ENCODE measurements at places on chromosomes 6 and 20.

GRCh38 chr20:24573557-24573956, 104.1 kb downstream of the SYNDIG1 start:
- DNase-seq: no peak

DNA sequence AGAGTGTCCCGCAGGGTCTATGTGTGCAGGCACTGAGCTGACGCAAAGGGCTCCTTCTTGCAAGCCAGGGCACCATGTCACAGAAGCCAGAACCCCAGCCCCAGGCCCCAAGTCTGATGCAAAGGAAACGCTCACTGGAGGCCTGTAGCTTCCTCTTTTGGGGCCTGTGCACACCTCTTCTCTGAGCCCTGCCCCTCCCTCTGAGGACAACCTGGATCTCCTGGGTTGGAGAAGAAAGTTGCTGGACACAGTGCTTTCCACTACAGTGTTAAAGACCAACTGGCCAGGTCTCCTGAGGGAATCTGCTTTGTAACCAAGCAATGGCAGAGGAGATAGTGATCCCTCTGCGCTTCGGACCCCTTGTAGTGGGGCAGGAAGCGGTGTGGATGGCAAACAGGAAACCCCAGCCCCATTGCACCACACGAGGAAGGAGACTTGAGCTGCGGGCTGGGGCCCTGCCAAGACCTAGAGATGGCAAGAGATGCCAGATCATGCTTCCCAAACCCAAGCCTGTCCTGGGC, 90.0 kb downstream of the PRND start:
- DNase-seq: peak; percentile 55

DNA sequence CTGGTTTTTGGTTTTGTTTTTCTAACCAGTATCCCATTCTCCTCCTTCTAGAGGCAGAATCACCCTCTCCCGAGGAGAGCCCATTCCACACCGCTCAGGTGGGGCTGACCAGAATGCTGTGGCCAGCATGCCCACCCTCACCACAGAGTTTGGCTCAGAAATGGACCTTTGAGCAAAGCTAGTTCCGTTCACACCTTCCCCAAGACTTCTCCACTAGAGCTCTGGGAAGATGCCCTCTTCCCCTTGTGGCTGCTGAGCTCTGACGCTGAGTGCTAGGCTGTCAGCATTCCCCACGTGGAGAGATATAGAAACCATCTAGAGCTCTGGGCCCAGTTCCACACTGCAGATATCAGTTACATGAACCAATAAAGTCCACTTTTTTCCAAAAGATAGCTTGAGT, 7.9 kb downstream of the GPLD1 start:
- no peak for DNase-seq

DNA sequence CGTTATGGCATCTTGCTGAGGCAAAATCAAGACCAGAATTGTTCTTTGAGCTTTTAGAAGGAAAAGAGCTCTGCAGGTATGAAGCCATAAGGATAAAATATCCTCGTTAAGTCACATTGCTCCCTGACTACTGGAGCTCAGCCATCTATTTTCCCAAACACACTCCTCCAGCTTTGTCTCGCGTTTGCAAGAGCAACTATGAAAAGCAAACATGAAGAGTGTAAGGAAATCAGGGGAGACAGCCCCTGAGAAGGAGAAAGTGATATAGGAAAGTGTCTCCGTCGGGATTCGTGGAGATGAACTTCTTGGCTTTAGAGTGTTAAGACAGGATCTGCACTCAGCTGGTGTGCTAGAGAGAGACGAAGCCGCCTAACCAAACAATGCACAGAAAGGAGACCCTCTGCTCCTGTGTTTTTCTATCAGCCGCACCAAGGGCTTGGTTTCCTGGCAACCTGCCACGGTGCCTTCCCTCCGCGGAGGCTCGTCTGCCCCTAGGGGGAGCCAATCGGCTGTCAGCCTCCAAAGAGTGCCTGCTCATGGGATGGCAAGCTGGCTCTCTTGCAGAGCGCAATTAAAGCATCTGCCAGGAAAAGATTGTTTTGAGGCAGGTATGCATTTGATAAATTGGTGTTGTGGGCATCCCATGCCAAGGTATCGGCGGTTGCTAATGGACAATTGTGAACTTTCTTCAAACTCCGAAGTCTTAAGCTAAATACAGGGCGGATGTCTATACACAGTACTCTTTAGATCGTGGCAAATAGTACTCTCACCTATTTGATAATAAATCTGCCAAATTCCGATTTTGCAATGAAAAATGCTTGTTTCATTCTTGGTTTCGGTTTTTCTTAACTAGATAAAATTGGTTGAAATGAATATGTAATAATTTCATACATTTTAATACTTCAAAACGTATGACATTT, 603.2 kb downstream of the RNF144B start:
- peak; percentile 55 for DNase-seq

Measured in mucosa of descending colon (tissue), 3 donors.